ENCODE measurements at places on chromosomes 1 and 21.

- no peak for DNase-seq
- peaks cover 9% of the 10 kb centered on the region for H3K4me1 ChIP-seq
- H3K36me3 ChIP-seq, result peaks cover 3% of the 10 kb centered on the region
- no peaks in the 10 kb centered on the region for H3K27me3 ChIP-seq
Observed at GRCh38 chr1:13478692-13479091, 35.1 kb downstream of the LRRC38 start.

- H3K27me3 ChIP-seq, result peaks cover 11% of the 10 kb centered on the region
- no peaks in the 10 kb centered on the region for H3K4me1 ChIP-seq
- DNase-seq, result no peak
- no peak overlapping the region for H3K4me3 ChIP-seq
- H3K36me3 ChIP-seq, result peaks cover 1% of the 10 kb centered on the region
Observed at GRCh38 chr1:94580367-94581115, 39.0 kb upstream of the F3 start.

- H3K36me3 ChIP-seq, result no peaks in the 10 kb centered on the region
- H3K4me3 ChIP-seq, result no peak overlapping the region
- no peaks in the 10 kb centered on the region for H3K27me3 ChIP-seq
- no peak for DNase-seq
- no peaks in the 10 kb centered on the region for H3K4me1 ChIP-seq
Observed at GRCh38 chr1:14794906-14795305, 196.4 kb downstream of the KAZN start.

DNA sequence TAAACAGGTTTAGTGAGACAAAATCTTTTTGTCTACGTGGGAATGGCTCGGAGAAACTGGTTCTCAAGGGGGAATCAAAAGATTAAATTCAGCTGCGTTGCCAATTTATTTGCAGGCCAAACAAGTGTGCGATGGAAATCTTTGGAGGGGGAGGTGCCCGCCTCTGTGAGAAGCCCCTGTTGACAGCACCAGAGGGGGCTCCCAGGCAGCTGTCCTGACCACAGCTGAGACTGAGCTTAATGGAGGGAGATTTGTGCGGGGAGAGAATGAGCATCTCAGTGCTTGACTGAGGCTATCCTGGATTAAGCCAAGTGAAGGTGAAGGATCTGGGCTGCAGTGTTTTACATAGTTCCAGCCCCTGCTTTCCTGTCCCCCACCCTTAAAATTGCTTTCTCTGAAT lies 169.7 kb downstream of the ATG4C start:
- H3K4me3 ChIP-seq, result no peak overlapping the region
- H3K36me3 ChIP-seq, result no peaks in the 10 kb centered on the region

DNA sequence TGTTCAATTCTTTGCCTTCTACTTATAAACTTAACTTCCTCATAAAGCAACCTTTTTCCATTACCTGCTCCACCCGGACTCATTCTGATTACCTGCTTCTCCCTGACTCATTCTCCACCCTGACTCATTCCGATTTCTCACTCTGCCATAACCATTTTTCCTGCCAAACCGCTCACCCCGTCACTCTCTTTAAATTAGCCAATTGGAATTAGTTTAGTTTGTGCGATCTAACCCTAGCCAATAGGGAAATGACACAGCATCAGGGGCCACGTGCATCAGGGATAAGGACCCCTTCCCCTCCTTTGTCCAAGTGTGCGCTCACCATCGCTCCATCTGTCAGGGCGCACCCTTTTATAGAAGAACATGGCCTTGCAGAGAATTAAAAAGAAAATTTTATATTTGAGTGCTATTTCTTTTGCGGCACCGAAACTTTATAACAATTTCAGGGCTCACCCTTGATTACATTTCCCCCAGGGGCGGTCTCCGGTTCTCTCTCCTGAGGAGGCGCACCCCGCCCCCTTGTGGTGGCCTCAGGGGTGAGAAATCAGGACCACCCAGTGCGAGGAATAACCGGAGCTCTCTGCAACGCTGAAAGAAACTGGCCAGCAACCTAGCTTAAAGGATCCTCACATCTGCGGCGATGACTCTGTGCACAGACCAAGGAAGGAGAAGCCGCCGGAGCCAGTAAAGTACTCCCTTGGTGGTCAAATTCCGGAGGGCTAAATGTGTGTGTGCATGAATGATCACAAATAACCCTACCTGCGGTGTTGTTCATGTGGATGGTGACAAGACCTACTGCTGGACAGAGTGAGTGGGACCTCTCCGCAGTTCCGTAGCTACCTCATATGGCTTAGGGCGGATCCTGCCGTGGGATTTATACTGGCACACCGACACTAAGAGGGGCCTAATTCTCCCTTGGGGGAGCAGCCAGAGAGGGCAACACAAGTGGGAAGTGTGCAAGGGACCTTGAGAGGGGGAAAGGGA lies 30.3 kb upstream of the CBR3 start:
- H3K27me3 ChIP-seq, result peaks cover 24% of the 10 kb centered on the region
- H3K4me3 ChIP-seq, result peak overlapping the region; percentile 67
- peak overlapping the region; percentile 36 for H3K27ac ChIP-seq
- H3K36me3 ChIP-seq, result no peaks in the 10 kb centered on the region
- peaks cover 12% of the 10 kb centered on the region for H3K4me1 ChIP-seq

GRCh38 chr1:66154394-66154793 lies 361.7 kb downstream of the PDE4B start:
- no peaks in the 10 kb centered on the region for H3K36me3 ChIP-seq
- H3K4me1 ChIP-seq, result no peaks in the 10 kb centered on the region
- no peak for DNase-seq
- H3K4me3 ChIP-seq, result no peak overlapping the region
- H3K27me3 ChIP-seq, result peaks cover 14% of the 10 kb centered on the region

GRCh38 chr21:33751533-33751932 lies 109.2 kb downstream of the ITSN1 start:
- no peak overlapping the region for H3K4me3 ChIP-seq
- no peak overlapping the region for H3K27ac ChIP-seq
- peaks cover 1% of the 10 kb centered on the region for H3K27me3 ChIP-seq
- no peaks in the 10 kb centered on the region for H3K4me1 ChIP-seq

DNA sequence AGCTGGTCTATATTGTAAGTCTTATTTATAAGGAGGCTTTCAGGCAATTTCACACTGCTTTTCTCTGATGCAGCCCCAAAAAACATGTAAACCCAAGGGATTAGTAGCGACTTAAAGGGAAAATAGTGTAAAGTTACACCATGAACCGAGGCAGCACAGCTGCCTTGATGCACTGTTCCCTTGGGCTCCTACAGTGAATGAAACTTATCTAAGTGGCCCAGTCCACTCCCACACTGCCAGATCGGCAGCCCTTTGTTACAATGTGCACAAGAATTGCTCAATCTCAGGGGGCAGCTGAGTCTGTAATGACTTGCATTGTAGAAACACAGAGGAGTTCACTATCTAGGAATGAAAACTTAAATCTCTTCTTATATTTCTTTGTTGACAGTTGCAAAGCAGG lies 120.8 kb upstream of the ADGRL2 start:
- no peaks in the 10 kb centered on the region for H3K4me1 ChIP-seq
- DNase-seq, result no peak
- H3K36me3 ChIP-seq, result no peaks in the 10 kb centered on the region
- H3K27me3 ChIP-seq, result no peaks in the 10 kb centered on the region
- no peak overlapping the region for H3K4me3 ChIP-seq

GRCh38 chr1:180224902-180225301 lies 5.2 kb upstream of the LHX4 start:
- H3K4me3 ChIP-seq, result no peak overlapping the region
- peaks cover 4% of the 10 kb centered on the region for H3K4me1 ChIP-seq
- no peaks in the 10 kb centered on the region for H3K36me3 ChIP-seq
- H3K27me3 ChIP-seq, result peaks cover 58% of the 10 kb centered on the region
- no peak overlapping the region for H3K27ac ChIP-seq

DNA sequence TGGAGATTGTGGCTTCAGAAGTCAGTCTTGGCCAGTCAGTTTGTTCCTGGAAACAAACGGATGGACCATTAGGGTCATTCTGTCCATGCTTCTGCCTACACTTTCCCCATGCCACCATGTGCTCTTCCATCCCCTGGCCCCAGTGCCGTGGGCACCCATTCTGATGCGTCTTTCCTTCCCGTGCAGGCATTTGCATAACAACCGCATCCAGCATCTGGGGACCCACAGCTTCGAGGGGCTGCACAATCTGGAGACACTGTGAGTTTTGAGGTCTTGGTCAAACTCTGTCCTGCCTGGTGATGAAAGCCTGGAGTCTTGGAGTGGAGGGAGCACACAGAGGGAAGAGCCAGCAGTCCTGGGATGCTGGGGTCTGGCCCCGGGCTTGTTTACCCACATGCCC lies 61.1 kb downstream of the UBE2T start:
- no peak for DNase-seq
- peaks cover 3% of the 10 kb centered on the region for H3K27me3 ChIP-seq
- peaks cover 14% of the 10 kb centered on the region for H3K4me1 ChIP-seq
- no peak overlapping the region for H3K27ac ChIP-seq
- no peaks in the 10 kb centered on the region for H3K36me3 ChIP-seq

DNA sequence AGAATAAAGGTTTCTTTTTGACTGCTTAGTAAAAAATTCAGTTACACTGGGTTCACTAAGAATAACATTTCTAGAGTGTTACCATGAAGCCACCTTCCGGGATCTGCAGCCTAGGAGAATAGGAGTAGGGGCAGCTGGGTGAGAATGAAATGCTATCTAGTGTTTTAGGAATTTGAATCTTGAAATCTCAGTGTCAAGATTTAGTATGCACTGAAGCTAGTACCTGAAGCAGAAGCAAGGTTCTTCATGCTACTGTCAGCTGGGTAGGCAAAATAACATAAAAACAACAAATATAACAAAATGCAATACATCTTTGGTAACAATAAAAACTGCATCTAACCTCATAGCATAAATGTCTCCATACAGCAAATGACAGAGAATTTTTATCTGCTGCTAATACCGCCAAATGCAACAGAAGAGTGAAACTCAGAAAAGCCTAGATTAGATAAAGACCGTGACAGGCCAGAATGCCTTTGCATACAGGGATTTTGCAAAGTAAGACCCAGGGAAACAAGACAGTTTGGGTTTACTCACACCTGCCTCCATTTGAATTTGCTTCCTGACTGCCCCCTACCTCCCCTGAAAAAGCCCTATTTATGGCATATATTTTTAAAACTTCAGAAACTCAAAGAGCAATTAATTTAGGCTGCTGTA lies 58.2 kb downstream of the GADD45A start:
- no peak for DNase-seq
- peaks cover 10% of the 10 kb centered on the region for H3K4me1 ChIP-seq
- H3K36me3 ChIP-seq, result no peaks in the 10 kb centered on the region

DNA sequence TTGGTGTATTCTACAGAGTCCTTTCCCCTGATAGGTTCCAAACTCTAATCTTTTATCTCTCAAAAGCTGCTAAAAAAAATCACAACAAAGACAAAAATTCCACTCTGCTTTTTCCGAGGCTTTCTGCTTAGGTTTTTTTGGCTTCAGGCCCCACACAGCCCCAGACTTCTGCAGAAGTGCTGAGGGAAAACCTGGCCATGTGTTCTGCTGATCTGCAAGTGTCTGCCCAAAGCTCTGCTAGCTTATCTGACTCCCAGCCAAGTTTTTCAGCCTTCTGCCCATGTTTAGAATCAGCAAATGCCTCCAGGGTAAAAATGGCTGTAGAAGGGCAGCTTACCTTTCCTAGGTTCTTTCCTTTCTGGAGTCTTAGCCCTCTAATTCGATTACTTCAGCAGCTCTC lies 28.4 kb downstream of the DISP3 start:
- H3K4me3 ChIP-seq, result no peak overlapping the region
- H3K36me3 ChIP-seq, result peaks cover 15% of the 10 kb centered on the region
- H3K27ac ChIP-seq, result no peak overlapping the region

DNA sequence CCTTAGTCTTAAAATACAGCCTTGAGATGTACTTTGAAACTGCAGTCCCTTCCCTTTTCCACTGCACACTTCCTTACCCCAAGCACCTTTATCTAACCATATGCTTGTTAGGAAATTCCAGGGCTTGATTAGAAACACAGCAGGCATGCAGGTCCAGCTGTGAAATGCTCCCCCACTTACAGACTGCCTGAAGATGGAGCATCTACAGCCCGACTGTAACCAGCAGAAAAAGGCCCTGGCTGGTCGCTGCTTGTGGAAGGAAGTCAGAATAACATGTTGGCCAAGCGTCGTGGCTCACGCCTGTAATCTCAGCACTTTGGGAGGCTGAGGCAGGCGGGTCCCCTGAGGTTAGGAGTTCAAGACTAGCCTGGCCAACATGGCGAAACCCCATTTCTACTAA lies 37.2 kb downstream of the VN1R5 start:
- no peak for DNase-seq
- H3K4me1 ChIP-seq, result no peaks in the 10 kb centered on the region
- H3K4me3 ChIP-seq, result no peak overlapping the region

DNA sequence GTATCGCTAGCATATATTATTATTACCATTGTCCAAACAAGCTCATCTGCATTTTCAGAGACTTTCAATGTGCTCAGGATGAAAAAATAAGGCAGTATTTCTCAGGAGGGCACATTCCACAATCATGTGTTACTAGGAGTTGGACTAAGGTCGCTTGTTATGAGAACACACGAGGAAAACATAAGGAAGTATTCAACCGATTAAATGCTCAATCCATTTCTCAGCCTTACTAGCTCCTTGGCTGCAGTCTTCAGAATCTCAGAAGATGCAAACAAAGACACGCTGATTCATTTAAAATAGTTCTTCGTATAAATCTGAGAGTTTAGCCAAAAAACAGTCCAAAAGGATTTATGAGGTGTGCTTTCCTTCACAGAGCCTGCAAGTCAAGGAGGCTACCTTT lies 82.0 kb upstream of the JAK1 start:
- H3K27ac ChIP-seq, result no peak overlapping the region
- no peak for DNase-seq
- H3K27me3 ChIP-seq, result no peaks in the 10 kb centered on the region
- H3K4me1 ChIP-seq, result peaks cover 32% of the 10 kb centered on the region

GRCh38 chr1:155184835-155185782 lies 11.5 kb downstream of the TRIM46 start:
- no peak overlapping the region for H3K27ac ChIP-seq
- H3K4me1 ChIP-seq, result peaks cover 2% of the 10 kb centered on the region
- H3K27me3 ChIP-seq, result no peaks in the 10 kb centered on the region
- H3K4me3 ChIP-seq, result no peak overlapping the region
- H3K36me3 ChIP-seq, result peaks cover 4% of the 10 kb centered on the region

DNA sequence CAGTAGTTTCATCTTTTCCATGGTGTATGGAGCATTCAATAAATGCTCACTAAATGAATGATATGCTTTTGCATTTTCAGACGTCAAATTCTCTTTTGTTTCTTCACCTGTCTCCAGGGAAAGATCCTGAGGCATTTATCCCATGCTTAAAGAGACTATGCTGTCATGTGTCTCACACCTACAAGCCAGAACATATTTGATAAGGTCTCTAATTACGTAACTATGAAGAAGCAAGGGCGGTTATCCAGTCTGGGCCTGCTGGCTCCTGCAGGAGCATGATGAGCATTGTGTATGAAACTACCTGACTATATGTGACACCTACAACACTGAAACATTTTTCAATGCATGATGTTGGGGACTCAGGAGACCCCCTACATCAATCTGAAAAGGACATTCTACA lies 51.8 kb downstream of the FBXO42 start:
- no peak for DNase-seq
- no peak overlapping the region for H3K27ac ChIP-seq
- H3K4me1 ChIP-seq, result peaks cover 2% of the 10 kb centered on the region
- H3K4me3 ChIP-seq, result no peak overlapping the region

Measured in activated naive CD8-positive, alpha-beta T cell treated with anti-CD3 and anti-CD28 coated beads, Interleukin-2, amount 50 U/mL, for 24 hours (primary cell).